ENCODE measurements at places on chromosomes 6 and 20. TPM values are rescaled to one million over a fixed set of nuclear protein-coding genes. Genes with fewer than 3 reads are reported as not detected.

DNA sequence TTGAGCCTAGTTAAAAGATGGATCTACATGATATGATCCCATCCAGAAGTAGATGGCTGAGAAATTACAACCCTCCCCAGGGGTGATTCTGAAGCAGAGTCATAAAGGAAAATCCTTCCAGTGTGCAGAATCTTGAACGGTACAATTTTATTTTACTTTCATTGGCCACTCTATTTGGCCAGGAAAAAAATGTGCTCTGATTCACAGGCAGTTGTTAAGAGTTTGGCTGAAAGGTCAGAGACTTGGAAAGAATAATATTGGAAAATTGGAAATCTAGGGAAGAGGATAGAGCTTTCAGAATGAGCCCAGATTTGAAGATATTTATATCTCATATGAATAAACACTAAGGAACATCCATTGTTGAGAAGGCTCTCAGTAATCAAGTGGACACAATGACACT, 1299.3 kb upstream of the GJE1 start:
- H3K4me1 ChIP-seq = no peaks in the 10 kb centered on the region
- H3K36me3 ChIP-seq = no peaks in the 10 kb centered on the region
- H3K4me3 ChIP-seq = no peak overlapping the region
- DNase-seq = no peak
- H3K27ac ChIP-seq = no peak overlapping the region
- H3K27me3 ChIP-seq = no peaks in the 10 kb centered on the region

DNA sequence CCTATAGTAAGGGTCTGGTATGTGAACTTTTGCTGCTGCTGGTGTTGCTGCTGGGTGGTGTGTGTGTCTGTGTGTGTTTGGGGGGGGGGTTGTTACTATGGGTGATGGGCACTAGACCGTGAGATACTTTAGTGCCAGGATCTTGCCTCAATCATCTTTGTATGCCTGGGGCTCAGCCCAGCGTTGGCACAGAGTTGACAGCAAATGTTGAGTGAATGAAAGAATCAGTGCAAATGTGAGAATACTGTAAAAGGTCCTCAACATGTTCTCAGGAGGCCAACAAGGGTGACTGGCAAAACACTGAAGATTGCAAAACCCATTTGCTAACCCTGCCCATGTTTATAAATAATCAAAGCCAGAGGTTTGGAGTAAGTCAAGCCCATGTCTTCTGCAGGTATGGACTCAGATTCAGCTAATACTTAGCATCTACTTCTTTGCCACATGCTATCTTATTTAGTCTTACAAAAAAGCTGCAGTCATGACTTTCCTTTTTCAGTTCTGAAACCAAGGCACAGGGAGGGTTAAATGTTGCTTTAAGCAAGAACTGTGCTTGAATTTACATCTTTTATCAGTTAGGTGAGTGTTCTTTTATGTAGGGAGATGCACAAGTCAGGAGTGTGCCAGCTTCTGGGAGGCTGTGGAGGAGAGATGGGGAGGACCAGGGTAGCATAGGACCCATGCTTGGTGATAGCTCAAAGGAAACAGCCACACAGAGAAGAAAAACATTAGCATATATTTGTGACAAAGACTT, 125.3 kb upstream of the SPACA1 start:
- no peak overlapping the region for H3K4me3 ChIP-seq
- H3K4me1 ChIP-seq = peaks cover 4% of the 10 kb centered on the region
- H3K27me3 ChIP-seq = no peaks in the 10 kb centered on the region
- no peak for DNase-seq
- H3K36me3 ChIP-seq = no peaks in the 10 kb centered on the region

The SLC22A2 gene
- 0.39 TPM for polyA plus RNA-seq

- peaks cover 19% of the 10 kb centered on the region for H3K36me3 ChIP-seq
- no peaks in the 10 kb centered on the region for H3K27me3 ChIP-seq
- no peak overlapping the region for H3K27ac ChIP-seq
Measured at GRCh38 chr20:45052698-45053429, 48.1 kb downstream of the KCNS1 start.

Measured in thymus (tissue), 14 donors.